ENCODE measurements at places on chromosomes 3 and 15.

DNA sequence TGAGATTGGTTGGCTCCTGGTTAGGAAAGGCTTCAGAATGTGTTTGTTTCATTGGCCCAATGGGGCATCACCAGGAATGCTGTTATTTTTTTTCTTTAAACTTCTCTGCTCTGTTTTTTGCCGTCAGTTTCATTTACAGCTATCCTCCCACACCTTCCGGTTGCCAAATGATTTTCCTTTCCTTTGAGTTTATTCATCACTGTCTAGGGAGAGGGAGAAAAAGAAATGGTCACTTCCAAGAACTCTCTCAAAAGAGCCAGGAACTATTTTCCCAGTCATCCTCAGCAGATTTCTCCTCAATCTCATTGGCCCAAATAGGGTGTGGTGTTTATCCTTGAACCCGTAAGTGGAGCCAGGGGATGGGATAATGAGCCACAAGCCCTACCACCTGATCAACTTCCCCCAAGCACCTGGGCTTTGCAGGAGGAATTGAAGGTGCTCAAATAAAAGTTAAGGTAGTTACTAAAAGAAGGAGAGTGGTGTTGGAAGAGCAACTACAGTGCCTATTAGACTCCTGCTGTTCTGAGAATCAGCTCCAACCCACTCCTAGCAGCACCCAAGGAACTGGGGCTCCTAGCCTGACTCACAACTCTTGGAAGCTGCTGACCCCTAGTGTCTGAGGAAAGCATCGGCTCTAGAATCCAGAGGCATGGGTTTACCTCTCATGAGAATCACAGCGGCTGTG, 183.8 kb upstream of the IL12A start:
- no peak for DNase-seq

DNA sequence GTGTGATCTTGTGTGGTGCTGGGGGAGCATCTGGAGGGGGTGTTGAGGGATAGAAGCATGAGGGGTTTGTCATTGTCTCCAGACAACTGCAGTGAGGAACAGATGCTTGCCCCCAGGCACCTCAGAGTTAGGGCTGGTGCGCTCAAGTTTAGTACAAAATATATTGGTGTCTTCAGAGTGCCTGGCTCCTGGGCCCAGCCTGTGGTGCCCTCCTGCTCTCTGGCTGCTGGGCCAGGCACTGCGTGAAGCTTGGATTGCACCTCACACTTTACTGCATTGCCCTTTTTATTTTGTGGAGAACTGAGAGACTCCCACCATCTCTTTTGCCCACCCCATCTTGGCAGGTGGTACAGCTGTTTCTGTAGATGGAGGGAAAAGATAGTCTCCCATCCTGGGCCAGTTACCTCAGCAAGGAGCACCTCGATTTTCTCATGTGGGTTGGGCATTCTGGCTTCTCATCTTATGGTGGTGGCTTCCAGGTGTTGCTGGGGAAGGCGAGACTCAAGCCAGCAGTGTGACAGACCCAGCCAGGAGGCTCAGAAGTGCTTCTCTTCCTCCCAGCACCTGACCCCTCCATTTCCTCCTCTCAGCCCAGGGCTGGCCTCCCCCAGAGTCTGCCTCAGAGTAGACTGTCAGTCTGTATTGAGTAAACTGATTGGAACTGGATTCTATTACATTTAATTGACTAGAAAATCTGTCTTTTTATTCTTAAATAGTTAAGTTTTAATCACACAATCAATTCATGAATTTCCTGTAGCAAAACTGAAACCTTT, 140.5 kb downstream of the DNAJB8 start:
- no peak for DNase-seq

- no peak for DNase-seq
These were observed 33.7 kb downstream of the CRYGS start for GRCh38 chr3:186510374-186511079.

GRCh38 chr3:149542375-149543312, 68.1 kb downstream of the TM4SF4 start:
- DNase-seq, result no peak

GRCh38 chr15:60635507-60636352, 156.8 kb upstream of the ICE2 start:
- no peak for DNase-seq

- peak; percentile 37 for DNase-seq
These were observed 3.1 kb upstream of the BHLHE40 start for GRCh38 chr3:4976109-4976508.

GRCh38 chr15:77039848-77040247, 31.1 kb downstream of the TSPAN3 start:
- no peak for DNase-seq

- DNase-seq, result no peak
These were observed 21.9 kb upstream of the P2RY13 start for GRCh38 chr3:151351219-151351618.
